ENCODE measurements at places on chromosomes 1 and 21. TPM values are rescaled to one million over a fixed set of nuclear protein-coding genes. Genes with fewer than 3 reads are reported as not detected.

- no peak for DNase-seq
These were observed 168.7 kb downstream of the RUNX1 start for GRCh38 chr21:34880401-34880800.

Gene PADI1
- total RNA-seq, result 0.37 TPM

DNA sequence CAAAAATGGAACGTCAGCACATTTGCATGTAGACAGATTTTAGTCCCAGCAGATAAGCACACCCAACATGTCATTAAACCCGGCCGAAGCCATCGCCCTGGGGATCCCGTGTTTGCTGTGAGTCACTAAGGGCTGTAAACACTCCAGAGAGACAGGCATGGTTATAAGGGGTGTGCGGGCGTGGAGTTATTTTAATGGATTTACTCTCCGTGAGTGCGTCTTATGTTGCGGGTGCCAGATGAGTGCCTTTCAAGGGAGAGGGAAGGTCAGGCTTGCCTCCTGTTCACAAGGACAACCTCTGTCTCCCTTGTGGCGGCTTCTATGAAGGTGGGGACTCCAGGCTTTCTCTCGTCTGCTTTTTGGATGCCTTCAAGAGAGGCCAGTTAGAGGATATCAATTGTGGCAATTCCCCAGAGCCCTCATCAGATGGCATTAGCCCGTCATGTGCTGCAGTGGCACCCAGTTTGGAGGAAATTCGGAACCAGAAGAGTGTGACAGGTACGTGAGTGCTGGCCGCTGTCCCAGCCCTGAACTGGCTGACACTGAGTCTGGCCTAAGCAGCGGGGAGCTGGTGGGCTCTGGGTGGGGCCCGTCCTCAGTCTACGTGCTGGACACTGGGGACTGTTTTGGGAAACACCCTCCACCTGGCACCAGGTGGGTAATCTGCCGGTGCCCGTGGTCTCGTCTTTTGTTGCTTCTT lies 223.8 kb upstream of the TMEM51 start:
- DNase-seq, result no peak

Gene OPTC
- not detected for total RNA-seq

GRCh38 chr1:96538883-96539282 lies 182.7 kb upstream of the PTBP2 start:
- no peak for DNase-seq

DNA sequence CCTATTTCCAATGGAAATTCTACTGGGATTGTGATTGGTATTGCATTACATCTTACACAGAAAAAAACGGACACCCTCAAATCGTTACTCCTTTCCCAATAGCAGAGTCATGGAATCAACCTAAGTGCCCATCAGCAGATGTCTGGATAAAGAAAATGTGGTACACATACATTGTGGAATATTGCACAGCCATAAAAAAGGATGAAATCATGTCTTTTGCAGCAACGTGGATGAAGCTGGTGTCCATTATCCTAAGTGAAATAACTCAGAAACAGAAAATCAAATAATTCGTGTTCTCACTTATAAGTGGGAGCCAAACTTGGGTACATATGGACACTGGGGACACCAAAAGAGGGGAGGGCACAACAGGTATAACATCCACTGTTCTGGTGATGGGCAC lies 14.3 kb downstream of the HMGN1 start:
- no peak for DNase-seq

Gene MTX1
- 69.1 TPM for total RNA-seq

Gene RXFP4
- total RNA-seq, result 0.20 TPM

DNA sequence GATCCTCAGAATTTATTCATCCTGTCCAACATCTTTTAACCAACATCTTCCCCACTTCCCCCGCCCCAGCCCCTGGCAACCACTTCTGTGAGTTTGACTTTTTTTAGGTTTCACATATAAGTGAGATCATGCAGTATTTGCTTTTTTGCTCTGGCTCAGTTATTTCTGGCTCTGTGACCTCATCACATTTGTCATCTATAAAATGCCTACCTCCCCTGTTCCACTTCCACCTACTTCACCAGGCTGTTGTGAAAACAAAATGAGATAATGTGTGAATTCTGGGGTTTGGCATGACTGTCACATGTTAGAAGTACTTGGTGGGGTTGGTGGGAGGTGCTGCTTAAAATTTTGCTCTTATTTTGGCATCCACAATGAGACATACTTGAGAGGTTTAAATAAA lies 18.4 kb downstream of the HHAT start:
- no peak for DNase-seq

DNA sequence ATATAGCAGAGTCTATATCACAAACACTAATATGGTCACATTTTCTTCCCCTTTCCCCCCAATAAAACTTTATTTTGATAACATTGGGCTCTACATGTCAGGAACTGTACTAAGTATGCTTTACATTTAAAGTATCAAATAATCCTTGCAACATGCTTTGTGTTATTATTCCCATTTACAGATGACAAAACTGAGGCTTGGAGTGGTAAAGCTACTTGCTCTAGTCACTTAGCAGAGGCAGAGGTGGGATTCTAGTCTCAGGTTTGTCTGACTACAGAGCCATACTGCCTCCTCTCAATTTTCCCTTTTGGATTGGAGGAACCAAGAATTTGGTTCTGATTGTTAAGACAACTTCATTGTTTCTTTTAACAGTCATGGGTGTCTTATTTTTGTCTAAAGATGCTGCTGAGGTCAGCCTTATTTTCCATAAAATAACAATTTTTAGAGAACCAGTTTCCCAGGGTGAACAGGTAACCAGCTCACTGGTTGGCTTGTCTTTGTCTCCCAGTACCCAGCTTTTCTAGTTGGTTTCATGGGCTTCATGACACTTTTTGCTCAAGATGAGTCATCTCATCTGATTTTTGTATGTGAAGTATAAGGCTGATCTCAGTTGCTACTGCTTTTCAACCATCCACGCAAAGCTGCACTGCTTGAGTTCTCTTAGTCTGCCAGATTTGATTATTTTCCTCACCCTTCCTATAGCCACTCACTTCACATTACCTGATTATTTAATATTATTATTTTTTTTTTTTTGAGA lies 81.0 kb upstream of the ARID1A start:
- no peak for DNase-seq

- peak; percentile 69 for DNase-seq
These were observed 152.8 kb downstream of the TENT5C start for GRCh38 chr1:117758444-117759316.

GRCh38 chr21:37658817-37659458 lies 257.3 kb downstream of the KCNJ6 start:
- DNase-seq, result no peak

GRCh38 chr1:93816970-93817678 lies 61.9 kb downstream of the DNTTIP2 start:
- DNase-seq, result no peak

GRCh38 chr1:44043176-44044070 lies 12.2 kb upstream of the SLC6A9 start:
- DNase-seq, result no peak

DNA sequence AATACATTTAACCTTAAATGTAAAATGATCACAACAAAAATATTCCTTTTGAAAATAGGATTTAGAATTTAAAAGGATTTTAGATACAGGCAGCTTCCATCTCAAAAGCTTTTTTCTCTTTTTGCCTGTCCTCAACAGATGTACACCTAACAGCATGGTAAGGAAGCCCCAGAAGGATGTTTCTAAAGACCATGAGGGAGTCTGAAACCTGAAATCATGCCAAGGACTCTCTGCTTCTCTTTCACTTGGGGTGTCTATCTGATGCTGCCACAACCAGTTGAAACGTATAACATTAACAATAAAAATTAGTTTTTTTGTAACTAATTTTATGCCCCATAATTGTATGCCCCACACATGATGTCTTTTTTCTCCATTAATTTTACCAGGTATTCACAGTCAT lies 5.4 kb upstream of the ZNF281 start:
- DNase-seq, result no peak

Gene BRDT
- not detected for total RNA-seq

Gene S100A7
- not detected for total RNA-seq

DNA sequence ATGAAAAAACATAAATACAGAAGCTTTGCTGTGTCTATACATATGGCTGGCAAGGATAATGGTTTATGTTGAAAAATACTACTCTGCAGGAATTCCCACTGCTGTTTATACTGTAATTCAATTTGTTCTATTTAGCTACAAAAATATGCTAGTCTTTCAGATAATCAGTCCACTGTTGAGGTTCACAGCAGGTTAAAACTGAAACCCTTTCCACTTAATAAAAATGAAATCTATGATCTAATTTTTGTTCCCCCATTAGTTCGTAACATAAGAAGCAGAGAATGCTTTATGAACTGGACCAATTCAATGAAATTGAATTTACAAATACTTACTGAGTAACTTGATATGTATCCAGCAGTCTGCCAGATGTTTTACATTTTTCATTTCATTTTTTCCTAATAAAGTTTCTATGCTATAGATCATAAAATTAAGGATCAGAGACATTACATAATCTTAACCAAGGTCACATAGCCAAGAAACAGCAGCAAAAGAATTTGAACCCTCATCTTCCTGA lies 360.1 kb upstream of the BEND5 start:
- DNase-seq, result no peak

Gene CGN
- total RNA-seq, result 19.7 TPM

DNA sequence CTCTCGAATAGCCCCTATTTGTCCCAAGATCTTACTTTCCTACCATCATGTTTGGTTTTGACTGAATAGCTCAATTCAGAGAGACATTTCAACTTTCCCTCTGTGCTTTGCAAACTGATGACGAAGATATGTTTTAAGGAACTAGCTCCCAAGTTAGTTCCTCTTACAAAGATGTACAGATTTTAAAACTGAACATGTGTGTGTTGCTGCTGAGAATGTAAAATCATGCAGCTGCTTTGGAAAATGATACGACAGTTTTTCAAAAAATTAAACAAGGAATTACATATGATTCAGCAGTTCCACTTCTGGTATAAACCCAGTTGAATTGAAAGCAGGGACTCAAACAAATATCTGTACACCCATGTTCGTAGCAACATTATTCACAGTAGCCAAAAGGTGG lies 33.6 kb downstream of the KIF26B start:
- DNase-seq, result no peak

Gene BTBD19
- 11.6 TPM for total RNA-seq

DNA sequence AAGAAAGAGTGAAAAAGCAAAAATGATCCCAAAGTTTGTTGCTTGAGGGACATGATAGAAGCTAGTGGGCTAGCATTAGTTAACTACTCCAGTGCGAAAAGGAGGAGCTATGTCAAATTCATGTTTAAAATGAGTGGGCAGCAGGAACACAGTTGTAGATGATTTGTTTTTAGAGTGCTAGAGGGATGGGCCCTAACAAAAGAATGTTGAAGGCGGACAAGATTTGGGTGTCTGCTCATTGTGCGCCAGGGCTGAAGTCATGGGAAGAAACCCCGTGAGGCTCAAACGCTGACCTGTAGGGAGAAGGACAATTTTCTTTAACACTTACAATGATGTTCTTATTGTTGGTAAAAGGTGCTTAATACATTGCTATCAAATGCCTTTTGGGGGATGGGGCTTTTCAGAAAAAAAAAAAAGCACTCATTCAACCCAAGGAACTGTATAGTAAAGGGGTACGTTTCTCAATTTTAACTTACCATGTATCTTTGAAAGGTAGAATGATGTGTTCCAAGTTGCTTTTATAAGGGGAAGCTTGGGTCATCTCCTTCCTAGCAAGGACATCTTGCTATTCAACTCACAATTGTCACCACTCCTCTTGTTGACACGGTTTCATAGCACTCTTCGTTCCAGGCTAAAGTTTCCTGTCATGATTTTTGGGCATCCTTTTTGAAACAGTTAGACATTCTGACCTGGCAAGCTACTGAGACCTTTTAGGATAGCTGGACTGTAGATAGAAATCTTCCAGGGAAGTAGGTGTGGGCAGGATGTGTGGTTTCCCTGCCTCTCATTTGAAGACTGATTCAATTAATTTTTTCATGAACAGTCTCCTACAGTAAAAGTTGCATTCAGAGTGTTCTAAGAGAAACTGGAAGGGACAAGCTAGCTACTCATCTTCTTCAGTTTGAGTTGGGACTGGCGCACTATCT lies 53.0 kb upstream of the CNN3 start:
- DNase-seq, result no peak

Gene RGS8
- total RNA-seq, result not detected

Gene SPRR5
- total RNA-seq, result not detected

Gene LY9
- 0.22 TPM for total RNA-seq

Gene AUNIP
- 12.1 TPM for total RNA-seq

Gene SPATA21
- not detected for total RNA-seq

GRCh38 chr21:42238185-42238934 lies 19.4 kb downstream of the ABCG1 start:
- DNase-seq, result no peak

- DNase-seq, result no peak
These were observed 85.2 kb upstream of the ADAM30 start for GRCh38 chr1:119981496-119981895.

Gene CASQ2
- not detected for total RNA-seq

- DNase-seq, result no peak
These were observed 31.4 kb downstream of the ZBTB17 start for GRCh38 chr1:15944308-15945010.

Gene SLC26A9
- total RNA-seq, result not detected

Gene GNAT2
- 0.76 TPM for total RNA-seq

Gene PLPP3
- total RNA-seq, result 3.4 TPM

Gene CTPS1
- total RNA-seq, result 66.4 TPM

Gene OR2T3
- not detected for total RNA-seq

- no peak for DNase-seq
These were observed 249.8 kb upstream of the PLD5 start for GRCh38 chr1:242774256-242774655.

DNA sequence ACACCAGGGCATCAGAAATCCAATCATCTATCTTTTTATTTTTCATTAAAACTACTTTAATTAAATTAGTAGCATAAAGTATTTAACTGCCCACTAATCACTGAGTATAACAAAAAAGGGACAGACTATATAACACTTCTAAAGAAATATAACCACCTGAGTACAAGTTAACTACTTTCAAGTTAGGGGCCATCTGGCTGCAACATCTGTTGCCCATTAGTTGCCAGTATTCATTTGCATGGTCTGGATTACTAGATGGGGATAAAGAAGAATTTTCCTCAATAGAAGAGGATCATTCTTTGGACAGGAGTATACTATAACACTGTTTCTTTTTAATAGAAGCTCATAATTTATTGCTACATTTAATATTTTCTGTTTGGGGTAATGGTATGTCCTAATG lies 446.4 kb downstream of the AMY1C start:
- no peak for DNase-seq

DNA sequence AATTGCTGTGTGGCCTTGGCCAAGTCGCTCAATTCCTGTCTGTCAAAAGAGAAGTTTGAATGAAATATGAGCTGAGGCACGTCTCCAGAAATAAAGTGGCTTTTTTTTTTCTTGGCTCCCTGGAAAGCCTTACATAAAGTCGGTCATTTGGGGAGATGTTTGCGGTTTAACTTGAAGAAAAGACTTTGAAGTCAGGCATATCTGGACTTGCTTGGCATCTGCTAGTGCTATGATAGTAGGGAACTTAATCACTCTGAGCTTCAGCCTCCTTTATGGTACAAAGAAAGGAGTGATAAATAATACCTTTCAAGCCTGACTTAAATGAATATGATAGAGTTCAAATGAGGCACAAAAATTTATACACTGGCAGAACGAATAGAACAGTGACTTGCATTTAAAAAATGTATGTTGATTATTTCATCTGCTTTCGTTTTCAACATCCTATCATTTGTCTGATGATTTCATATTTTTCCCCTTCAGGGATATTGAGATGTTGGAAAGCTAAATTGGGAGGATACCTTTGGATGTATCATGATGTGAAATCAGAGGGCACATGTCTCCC lies 60.2 kb downstream of the FASLG start:
- DNase-seq, result no peak

All from HCT116 (cell line).